ENCODE measurements at places on chromosomes 13 and 19.

DNA sequence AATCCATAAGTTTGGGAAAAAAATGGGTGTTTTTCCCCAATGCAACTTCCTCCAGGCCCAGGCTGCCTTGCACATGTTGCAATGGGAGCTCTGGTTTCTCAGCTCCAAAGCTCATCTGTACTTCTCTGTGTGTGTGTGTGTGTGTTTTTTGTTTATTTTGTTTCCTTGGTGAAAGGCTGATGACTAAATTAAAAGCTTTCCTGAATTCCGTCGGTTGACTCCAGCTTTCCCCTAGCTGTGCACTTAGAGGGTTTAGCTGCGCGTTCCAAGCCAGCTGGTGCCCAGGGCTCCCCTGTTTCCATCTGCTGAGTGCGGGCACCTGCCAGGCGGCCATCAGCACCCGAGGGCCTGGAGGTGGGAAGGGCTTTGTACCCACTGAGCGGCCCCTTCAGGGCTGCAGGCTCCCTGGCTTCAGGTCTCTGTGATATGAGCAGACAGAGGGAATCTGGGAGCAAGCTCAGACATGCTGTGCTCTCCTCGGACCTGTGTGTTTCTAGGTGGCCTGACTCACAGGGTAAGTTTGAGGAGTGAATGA is 129.1 kb upstream of the SOX1 start:
- no peak for DNase-seq

- DNase-seq = no peak
Measured at GRCh38 chr13:48113756-48114130, 18.8 kb upstream of the MED4 start.

DNA sequence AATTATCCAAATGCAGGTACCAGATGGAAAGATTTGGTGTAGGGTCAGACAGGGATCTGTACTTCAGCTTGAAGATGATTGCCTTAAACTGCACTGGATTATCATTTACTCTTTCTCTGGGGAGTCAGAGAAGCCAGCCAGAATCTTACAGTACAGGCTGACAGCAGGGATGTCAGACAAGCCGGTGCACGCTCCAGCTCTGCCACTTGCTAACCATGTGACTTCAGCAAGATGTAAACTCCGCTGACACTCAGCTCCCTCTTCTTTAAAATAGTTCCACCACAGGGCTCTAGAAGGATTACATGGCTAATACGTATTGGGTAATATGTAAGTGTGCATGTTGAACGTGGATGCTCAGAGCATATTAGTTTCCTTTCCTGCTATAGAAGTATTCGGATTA is 251.4 kb upstream of the MAB21L1 start:
- no peak for DNase-seq

GRCh38 chr13:91133941-91134802 is 213.3 kb upstream of the MIR17HG start:
- peak; percentile 47 for DNase-seq

DNA sequence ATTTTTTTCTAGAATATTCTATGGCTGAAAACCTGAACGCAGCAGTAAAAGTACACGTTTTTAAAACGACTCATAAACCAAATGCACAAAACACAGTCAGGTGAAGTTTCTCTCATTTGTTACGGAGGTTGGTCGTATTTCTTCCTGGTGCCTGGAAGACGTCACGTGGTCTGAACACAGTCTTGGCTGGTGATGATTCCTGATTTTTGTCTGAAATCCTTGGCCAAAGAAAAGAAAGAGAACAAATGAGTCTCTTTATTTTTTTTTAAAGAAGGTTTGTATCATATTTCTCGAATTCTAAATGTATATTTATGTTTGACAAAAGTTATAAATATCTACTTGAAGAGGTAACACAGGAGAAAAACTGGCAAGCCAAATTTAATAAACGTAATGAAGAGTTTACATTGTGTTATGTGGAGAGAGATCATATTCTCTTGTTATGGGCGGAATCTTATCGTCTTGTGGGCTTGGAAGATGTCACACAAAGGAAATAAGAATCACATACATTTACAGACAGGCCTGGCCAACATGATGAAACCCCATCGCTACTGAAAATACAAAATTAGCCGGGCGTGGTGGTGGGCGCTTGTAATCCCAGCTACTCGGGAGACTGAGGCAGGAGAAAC is 10.0 kb upstream of the PNMA8A start:
- DNase-seq = no peak

- DNase-seq = no peak
Measured at GRCh38 chr13:44406617-44407016, 33.0 kb downstream of the SERP2 start.

DNA sequence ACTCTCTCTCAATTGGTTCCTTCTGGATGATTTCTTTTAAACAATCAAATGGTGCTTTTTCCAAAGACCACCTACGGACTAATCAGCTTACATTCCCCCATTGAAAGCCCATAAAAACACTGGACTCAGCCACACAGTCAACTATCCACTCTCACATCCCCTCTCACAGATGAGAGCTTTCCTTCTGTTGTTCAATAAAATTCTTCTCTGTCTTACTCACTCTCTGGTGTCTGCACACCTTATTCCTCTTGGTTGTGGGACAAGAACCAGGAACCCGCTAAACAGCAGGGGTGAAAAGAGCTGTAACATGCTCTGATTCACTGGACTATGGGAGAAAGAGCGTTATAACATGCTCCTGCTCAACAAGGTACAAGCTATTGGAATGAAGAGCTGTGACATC is 2896.2 kb downstream of the PCDH9 start:
- no peak for DNase-seq

GRCh38 chr19:17020385-17020784 is 6.2 kb downstream of the CPAMD8 start:
- DNase-seq = no peak

- peak; percentile 25 for DNase-seq
Measured at GRCh38 chr19:47274891-47275761, 441 bp downstream of the INAFM1 start.

DNA sequence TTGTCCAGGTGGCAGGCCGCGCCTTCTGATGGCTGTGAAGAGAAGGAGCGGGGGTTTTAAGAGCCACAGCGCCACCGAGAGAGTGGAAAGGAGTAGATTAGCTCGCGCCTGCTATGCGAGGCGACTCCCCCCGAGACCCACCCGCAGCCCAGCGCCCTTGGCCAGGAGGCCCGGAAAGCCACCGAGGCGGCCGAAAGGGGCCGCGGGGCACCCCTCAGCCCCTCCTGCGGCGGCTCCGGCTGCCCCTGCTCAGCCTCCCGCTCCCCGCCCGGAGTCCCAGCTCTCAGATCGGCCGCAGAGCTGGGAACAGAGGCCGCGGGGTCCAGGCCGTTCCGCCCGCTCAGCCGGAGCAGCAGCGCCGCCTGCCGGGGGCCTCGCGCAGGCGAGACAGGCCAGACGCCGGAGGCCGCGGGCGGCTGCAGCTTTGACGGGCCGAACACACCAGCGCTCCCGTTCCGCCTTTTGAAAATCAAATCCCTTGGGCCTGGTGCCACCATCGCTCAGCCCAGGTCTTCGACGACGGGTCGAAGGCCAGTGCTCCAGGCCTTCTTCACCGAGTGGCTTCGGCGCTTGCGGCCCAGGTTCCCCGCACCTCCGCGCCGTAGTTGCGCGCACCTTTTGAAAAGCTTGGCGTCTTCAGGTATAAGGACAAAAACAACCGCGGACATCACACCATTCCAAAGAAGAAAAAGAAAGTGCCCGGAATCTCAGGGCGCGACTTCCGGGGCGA is 15.3 kb downstream of the CDX2 start:
- peak; percentile 78 for DNase-seq

DNA sequence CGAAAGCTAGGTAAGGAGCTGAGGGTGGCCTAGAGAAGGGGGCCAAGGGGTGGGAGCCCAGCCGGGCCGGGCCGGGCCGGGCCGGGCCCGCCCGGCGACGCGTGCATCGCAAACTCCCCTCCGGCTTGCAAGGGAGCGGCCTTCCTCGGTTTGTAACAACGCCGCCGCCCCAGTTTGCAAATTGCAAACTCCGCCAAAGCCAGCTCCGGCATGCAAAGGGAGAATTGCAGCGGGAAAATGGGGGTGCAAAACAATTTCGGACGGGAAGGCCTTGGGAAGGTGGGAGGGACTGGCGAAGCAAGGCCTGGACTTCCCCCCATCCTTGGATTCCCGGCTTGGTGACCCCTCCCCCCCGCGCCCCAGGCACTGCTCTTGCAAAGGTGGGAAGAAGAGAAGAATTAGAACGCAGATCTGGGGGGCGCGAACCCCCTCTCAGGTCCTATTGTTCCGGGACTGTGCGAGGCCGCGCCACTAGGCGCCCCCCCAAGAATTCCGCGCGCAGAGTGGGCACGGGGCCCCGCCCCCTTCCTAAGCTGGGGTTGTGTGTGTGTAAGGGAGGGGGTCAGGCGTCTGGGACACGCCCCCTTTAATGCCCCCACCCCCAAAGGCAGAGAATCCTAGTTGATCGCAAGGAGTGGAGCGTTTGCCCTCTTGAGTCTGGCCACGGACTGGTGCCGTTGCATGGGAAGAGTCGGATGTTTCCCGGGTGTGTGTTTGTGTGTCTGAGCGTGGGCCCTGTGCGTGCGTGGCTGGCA is 926 bp downstream of the PRR12 start:
- peak; percentile 76 for DNase-seq

DNA sequence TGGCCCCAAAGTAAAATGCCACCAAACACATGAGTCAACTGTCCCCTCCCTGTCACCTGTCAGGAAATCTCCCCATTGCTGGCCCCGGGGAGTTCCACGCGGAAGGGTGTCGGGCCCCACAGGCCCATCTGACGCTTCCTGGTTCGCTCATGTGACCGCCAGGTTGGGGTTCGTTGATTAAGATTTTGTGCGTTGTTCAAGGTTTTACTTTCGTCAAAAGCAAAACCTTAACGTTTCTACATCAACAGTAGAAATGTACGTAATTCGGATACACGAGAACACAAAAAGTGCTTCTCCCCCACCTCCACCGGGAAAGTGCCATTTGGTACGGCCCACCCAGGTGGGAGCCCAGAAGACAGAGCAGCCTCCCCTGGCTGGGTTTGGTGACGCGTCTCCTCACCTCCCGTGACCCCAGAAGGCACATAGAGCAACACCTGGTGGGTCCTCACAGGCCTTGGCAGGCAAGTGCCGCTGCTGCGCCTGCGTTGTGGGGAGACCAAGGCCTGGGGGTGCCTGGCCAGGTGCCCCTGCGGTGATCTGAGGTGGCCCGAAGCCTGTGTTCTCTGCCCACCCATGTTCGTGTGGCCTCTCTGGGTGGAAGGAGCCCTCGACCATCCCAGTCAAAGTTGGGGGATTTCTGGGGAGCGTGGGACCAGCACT is 161.6 kb downstream of the KDM4B start:
- no peak for DNase-seq

GRCh38 chr19:3381701-3382372 is 15.5 kb downstream of the NFIC start:
- DNase-seq = no peak

GRCh38 chr13:112226320-112227002 is 149.7 kb upstream of the SPACA7 start:
- no peak for DNase-seq

DNA sequence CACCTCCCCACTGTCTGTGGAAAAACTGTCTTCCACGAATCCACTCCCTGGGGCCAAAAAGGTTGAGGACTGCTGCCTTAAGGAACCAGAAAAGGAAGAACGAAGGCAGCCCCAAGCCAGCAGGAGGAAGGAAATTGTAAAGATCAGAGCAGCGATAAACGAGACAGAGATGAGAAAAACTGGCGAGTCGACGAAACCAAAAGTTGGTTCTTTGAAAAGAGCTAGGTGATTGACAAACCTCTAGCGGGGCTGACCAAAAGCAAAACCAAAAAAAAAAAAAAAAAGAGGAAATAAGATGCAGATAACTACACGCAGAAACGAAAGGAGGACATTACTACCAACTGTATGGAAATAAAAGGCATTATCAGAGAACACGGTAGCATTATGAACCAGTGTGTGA is 76.9 kb downstream of the GADD45B start:
- DNase-seq = peak; percentile 80

GRCh38 chr13:41833831-41834230 is 127.1 kb downstream of the VWA8 start:
- DNase-seq = no peak

- no peak for DNase-seq
Measured at GRCh38 chr13:34037636-34038540, 219.9 kb downstream of the RFC3 start.

DNA sequence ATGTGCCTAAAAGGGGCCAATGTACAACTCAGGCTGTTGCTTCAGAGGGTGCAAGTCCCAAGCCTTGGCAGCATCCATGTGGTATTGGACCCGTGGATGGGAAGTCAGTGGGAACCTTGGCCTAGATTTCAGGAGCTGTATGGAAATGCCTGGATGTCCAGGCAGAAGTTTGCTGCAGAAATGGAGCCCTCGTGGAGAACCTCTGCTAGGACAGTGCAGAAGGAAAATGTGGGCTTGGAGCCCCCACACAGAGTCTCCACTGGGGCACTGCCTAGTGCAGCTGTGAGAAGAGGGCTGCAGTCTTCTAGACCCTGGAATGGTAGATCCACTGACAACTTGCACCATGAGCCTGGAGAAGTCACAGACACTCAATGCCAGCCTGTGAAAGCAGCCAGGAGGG is 28.5 kb downstream of the GPC5 start:
- DNase-seq = no peak

DNA sequence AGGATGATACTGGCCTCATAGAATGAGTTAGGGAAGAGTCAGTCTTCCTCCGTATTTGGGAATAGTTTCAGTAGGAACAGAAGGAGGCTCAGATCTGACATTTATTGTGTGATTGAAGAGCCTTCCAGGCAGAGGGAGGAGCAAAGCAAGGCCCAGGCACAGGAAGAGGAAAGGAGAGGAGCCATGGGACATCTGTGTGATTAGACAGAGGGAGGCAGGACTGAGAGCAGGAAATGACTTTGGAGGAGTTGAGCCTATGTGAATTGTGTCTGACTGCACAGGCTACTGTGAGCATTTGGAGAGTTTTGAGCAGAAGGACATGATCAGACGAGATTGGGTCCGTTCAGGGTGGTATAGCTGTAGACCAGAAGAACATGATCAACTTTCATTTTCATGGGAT is 8.5 kb downstream of the SIGLEC7 start:
- DNase-seq = no peak

- no peak for DNase-seq
Measured at GRCh38 chr13:72508392-72508791, 219.0 kb downstream of the MZT1 start.

DNA sequence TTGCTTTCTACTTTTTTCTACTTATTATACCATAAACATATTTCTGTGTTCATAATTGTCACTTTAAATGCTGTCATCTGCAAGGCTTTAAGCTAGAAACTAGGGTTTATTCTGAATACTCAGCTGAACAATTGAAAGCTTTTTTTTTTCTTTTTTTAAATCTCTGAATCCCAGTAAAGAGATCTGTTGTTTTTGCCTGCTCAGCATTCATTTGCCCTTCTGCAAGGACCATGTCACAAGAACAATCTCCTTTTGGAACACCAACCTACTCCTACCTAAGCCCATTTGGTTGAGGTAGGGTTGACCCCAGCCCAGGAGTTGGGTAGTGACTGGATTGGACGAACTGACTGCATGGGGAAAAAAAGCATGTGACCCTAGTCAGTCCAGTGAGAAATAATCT is 92.6 kb downstream of the MZT1 start:
- DNase-seq = no peak

DNA sequence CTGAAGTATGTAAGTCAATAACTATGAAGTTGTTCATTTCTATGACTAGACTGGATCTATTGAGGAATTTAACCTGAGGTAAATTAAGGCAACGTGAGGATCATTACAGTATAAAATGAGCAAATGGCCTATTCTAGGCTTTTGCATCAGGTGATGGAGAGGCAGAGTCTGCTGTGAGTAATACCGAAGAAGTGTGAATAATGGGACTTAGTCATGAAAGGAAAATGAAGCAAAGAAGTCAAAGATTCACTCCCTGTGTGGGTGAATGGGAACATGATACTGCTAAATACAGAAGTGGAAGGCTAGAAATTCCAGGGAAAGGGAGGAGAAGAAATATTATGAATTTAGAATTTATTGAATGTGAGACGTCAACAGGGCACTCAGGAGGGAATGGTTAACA is 774.1 kb downstream of the LIG4 start:
- DNase-seq = no peak

- peak; percentile 26 for DNase-seq
Measured at GRCh38 chr19:2492870-2493269, 16.9 kb downstream of the GADD45B start.
